ENCODE measurements at places on chromosomes 3 and 15.
A peak's percentile ranks its signal among the peaks of the same experiment; 100 is the strongest.

DNA sequence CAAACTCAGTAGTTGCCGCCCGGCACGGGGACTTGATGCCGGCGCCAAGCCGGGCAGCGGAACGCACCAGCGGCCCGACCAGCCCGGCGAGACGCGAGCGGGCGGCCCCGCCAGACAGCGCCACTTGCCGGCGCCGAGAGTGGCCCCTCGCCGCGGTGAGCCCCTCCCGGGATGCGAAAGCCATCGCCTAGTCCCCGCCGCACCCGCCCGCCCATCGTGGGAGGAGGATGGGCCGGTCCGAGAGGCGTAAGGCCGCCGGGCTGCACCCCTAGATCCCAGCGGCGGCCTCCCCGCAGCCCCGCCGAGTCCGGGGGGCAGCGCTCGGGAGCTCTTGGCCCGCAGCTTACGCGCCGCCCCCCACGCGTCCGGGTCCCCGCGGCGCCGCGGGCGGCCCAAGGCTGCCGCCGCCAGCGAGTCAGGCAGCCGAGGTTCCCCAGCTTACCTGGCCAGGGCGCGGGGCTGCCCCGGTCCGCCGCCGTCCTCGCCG is 609 bp downstream of the GOLGA8A start:
- DNase-seq, result no peak

GRCh38 chr15:31352911-31353811 is 26.5 kb downstream of the KLF13 start:
- no peak for DNase-seq

DNA sequence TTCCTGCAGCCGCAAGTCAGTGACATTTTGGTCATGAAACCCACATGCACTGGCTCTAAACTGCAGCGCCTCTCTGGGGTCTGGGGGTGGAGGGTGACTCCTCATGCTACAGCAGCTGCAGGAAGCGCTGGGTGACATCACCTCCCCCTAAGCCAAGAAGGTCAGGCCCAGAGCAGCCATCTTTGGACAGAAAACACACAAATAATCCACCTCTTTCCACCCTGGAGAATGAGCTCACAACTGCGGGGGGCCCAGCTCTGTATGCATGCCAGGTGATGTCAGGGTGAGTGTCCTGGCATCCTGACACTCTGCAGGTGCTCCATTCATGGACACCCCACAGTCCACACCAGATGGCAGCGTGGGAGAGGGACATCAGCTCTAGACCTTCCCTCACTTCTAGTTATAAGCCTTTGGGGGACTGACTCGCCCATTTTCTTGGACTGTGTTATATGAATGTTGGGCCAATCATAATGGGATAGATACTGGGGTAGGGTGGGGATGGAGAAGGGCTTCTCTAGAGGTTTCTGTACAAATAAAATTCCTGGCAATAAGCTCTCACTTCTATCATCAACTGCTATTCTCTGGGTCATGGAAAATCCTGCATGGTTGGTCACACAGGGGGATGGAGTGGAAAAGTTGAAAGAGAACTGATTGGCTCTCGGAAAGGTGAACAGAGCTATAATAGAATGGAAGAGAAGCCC is 70.7 kb upstream of the THBS1 start:
- DNase-seq, result no peak

- DNase-seq, result no peak
Measured at GRCh38 chr3:15635121-15635661, 33.6 kb downstream of the BTD start.

GRCh38 chr3:150355574-150355973 is 52.5 kb upstream of the TSC22D2 start:
- DNase-seq, result no peak

- no peak for DNase-seq
Measured at GRCh38 chr15:88878720-88879184, 16.6 kb downstream of the HAPLN3 start.

GRCh38 chr3:57261929-57262328 is 30.6 kb downstream of the ASB14 start:
- no peak for DNase-seq

DNA sequence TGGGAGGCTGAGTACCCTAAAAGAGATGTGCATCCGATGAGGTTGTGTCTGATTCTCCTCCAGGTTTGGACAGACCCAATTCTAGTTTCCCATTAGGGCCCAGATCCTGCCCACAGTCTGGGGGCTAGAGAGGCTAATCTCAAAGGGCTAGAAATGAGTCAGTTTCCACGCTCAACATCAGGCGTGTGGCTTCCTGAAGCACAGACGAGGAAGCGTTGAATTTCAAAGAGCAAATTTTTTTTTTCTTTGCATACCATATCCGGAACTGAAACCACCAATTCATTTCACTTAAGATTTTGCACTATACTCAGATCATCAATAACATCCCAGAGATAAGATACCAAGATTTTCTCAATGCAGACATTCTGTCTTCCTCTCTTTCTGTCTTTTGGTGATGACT is 173.8 kb upstream of the BCL6 start:
- DNase-seq, result no peak

DNA sequence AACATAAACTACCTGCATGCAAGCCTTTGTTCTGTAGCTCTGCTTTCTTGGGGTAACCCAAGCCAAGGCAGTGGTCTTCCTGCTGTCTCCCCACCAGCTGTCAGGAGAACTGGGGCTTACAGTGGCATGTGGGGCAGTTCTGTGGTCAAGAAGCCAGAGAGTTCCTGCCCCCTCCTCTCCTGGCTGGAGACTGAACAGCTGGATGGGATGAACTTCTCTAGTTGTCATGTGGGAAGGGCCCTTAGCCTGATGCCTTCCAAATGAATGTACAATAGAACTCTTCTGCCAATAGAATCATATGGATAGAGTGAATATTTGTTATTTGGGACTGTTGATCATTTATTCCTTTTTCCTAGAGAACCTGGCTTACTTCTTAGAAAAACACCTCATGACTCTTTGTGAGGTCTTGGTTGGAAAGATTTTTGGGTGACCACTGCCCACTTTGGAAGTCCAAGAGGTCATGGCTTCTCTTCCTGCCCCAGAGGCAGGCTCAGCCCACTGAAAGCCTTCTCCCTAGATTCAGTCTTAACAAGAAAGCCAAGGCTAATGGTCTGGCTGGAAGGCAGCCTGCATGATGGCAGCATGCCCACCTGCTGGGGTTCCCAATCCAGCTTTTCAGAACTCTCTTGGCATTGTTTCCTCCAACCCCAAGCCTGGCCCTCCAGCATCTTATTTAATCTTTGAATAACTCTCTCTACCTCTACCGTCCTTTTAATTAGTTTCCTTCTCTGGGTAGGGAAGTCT is 462.9 kb upstream of the PROK2 start:
- DNase-seq, result peak; percentile 43

DNA sequence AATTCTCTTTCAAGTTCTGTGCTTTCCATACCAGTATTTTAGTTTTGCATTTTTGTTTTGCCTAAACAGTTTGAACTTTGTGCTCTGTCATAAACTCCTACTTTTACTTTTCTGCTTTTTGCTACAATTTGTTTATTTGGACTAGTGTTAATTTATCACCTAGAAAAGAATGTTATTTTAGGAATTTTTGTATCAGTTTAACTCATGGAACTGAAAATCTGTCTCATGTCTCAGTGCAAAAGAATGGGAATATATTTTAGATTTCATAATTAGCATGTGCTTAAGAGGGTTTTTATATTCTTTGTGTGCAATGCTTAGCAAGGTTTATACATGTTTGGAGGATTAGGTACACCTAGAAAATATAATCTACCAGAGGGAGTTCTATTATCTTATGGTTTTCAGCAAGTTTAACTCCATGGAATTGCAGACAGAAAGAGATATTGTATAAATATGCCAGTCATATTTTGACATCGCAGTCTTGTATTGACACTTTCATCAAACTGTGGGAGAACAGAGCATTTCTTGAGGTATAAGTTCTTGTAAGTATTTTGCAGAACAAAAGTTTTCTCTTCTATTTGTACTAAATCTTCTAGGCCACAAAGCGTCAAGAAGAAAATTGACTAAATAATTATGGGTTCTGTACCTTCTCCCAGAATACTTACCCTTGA is 409.9 kb downstream of the RBMS3 start:
- DNase-seq, result no peak

DNA sequence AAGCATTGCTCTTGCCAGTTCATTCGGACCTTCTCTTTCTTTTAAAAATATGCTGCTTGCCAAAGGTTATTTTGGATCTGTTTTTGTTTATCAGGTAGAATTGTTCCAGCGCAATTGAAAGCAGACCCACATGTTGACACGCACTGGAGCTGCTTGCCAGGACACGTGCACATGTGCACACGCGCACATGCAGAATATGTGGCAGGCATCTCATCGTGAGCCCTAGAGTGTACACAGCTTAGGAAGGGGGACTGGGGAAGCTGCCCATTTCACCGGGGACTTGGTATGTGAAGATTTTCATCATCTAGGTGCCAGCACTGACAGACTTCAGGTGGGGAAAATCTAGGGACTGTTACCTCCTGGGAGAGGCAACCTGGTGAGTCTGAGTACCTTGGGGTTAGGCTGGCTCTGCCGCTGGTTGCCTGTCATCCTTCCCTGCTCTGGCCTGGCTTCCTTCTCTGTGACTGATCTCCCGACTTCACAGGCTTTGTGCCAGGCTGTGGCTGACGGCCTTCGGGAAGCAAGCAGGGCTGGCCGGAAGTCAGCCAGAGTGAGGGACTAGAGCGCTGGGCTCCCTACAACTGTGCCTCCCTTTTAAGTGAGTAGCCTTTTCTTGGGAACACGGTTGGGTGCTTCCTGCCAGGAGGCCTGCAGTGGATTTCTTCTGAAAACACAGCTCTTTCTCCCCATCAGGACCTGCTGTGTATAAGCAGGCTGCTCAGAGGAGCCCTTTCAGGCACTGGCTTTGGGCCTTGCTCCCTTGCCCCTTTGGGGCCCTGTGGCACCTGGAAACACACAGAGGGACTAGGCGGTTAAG is 129.3 kb downstream of the EEFSEC start:
- peak; percentile 78 for DNase-seq

GRCh38 chr3:33277193-33277882 is at the start of gene FBXL2:
Gene FBXL2 (plus strand): TSS chr3:33277442. CDS start chr3:33277513, 71 bp downstream.
- DNase-seq, result peak; percentile 70
